ENCODE measurements at places on chromosomes 16 and 17. TPM values are rescaled to one million over a fixed set of nuclear protein-coding genes. Genes with fewer than 3 reads are reported as not detected.

The CA5A gene
- total RNA-seq, result not detected

The CHST6 gene
- 1.3 TPM for total RNA-seq

The AHSP gene
- not detected for total RNA-seq

The REXO5 gene
- 9.8 TPM for total RNA-seq

The SLC35G6 gene
- total RNA-seq, result not detected

The CTRB1 gene
- total RNA-seq, result not detected

The NPIPB2 gene
- total RNA-seq, result 0.93 TPM

The SULT1A2 gene
- total RNA-seq, result 0.42 TPM

The RMI2 gene
- 12.3 TPM for total RNA-seq

The MGAT5B gene
- total RNA-seq, result 0.14 TPM

The KCNG4 gene
- not detected for total RNA-seq

The SLC43A2 gene
- total RNA-seq, result 20.9 TPM

The BTBD17 gene
- total RNA-seq, result not detected

The TBC1D3C gene
- total RNA-seq, result not detected

The ACSF2 gene
- total RNA-seq, result 46.3 TPM

The CHD3 gene
- 79.1 TPM for total RNA-seq

The RAB26 gene
- total RNA-seq, result 0.49 TPM

The DNAI2 gene
- not detected for total RNA-seq

The SYT17 gene
- 3.0 TPM for total RNA-seq
